Transverse colon (tissue), 4 donors: ENCODE measurements at places on chromosomes 2 and 18.

DNA sequence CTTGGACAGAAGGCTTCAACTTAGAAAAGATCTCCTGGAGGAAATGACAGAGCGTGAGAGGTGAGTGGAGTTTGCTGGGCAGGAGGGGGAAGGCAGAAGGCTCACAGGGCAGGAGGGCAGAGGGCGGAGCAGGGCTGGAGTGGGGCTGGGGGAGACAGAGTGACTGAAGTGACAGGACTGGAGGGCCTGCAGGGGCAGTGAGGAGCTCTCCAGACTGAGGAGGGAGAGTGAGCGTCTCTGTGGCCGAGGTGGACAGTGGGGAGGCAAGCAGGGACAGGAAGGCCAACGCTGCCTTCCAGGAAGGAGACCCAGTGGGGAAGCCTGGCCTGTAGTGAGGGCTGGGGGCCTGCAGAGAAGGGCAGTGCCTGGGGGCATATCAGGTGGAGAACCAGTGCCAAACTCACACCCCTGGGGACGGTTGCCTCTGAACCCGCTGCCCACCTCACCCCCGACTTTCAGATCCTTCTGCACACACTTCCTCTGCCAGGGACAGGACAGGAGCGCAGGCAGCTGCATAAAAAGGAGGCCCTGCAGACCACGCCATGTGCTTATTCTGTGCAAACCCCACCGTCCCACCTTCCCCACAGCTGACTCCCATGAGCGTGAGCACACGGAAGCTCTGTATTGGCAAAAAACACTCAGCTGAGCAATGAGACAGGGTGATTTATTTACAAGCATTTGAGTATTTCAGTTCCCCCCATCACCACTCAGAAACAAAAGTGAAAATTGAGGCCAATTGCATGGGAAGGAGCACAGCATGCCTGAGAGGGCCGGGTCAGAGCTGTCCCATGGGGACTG lies 244.3 kb downstream of the FAM210A start:
- no peak overlapping the region for H3K27ac ChIP-seq
- H3K36me3 ChIP-seq: no peaks in the 10 kb centered on the region

DNA sequence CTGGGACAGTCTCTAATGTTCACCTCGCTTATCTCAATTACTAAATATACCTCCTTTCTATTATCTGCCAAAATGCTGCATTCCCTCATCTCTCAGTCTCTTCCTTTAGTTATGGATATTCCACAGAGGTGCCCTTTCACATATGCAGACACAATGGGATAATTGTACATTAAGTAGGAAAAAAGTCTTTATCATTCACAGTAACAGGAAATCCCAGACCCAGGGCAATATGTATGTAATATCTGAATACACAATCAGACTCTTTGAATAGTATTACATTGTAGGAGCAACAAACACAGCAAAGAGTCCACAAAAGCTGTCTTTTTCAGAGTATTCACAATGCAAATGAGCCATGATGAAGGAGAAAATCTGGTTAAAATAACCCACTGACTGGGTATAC lies 1399.0 kb upstream of the ZEB2 start:
- peak overlapping the region; percentile 21 for H3K27ac ChIP-seq
- H3K36me3 ChIP-seq: no peaks in the 10 kb centered on the region
- DNase-seq: no peak
- no peaks in the 10 kb centered on the region for H3K4me1 ChIP-seq
- no peaks in the 10 kb centered on the region for H3K27me3 ChIP-seq

GRCh38 chr18:73782405-73782804 lies 365.2 kb downstream of the FBXO15 start:
- H3K4me1 ChIP-seq: no peaks in the 10 kb centered on the region
- no peak for DNase-seq
- H3K4me3 ChIP-seq: no peak overlapping the region
- H3K27ac ChIP-seq: no peak overlapping the region
- no peaks in the 10 kb centered on the region for H3K36me3 ChIP-seq
- no peaks in the 10 kb centered on the region for H3K27me3 ChIP-seq

- no peaks in the 10 kb centered on the region for H3K4me1 ChIP-seq
- no peak for DNase-seq
- H3K4me3 ChIP-seq: no peak overlapping the region
- no peak overlapping the region for H3K27ac ChIP-seq
- no peaks in the 10 kb centered on the region for H3K27me3 ChIP-seq
- no peaks in the 10 kb centered on the region for H3K36me3 ChIP-seq
Measured at GRCh38 chr2:204913854-204914464, 368.7 kb downstream of the PARD3B start.

DNA sequence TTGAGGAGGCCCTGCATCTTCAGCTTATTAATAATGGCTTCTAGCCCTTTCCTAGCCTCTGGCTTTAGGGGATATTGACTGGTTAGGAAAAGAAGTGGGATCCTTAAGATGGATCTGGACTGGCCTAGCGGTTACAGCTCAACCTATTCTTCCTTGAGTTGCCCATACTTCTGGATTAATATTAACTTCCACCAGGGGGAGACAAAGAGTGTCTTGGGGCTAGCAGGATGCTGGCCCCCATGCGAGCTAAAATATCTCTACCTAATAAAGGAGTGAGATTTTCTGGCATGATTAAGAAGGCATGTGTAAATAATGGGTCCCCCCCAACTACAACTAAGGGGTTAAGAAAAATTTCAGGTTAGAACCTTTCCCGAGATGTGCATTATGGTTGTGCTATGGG lies 23.2 kb upstream of the PLA2R1 start:
- no peaks in the 10 kb centered on the region for H3K36me3 ChIP-seq
- DNase-seq: no peak
- no peak overlapping the region for H3K4me3 ChIP-seq
- H3K27me3 ChIP-seq: no peaks in the 10 kb centered on the region

DNA sequence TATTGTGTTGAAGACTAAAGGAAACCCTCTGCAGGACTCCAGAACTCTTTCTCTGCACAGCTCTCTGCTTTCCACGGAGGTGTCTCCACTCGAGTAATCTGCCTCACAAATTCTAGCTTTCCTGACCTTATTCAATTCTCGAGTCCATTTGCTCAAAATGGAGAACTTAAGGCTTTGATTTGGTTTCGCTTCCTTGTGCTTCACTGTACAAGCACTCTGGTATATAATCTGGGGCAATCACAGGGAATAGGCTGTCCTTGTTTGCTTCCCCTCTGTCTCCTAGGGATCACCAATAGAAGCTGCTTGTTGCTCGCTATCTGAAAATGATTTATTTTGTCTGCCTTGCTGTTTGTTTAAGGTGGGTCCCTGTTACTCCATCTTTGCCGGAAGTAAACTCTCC lies 129.1 kb upstream of the DOCK10 start:
- no peak overlapping the region for H3K27ac ChIP-seq
- no peaks in the 10 kb centered on the region for H3K36me3 ChIP-seq
- no peaks in the 10 kb centered on the region for H3K4me1 ChIP-seq
- no peak overlapping the region for H3K4me3 ChIP-seq

DNA sequence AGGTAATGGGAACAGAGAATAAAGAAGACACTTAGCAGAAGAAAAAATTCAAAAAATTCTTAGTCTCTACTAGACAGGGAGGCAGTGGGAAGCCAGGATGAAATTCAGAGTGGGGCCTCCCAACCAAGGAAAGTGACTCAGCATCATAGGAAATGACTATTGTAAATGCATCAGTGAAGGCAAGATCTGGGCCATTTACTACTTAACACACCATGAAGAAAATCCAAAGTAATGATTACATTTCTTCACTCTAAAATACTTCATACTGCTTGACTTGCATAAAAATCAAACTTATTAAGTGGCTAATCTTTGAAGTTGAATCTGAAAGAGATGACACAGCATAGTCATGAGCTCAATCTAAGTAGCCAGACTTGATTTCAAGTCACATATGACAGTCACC lies 405.8 kb upstream of the SLC39A10 start:
- no peaks in the 10 kb centered on the region for H3K4me1 ChIP-seq
- no peaks in the 10 kb centered on the region for H3K36me3 ChIP-seq
- no peak overlapping the region for H3K4me3 ChIP-seq
- DNase-seq: no peak

DNA sequence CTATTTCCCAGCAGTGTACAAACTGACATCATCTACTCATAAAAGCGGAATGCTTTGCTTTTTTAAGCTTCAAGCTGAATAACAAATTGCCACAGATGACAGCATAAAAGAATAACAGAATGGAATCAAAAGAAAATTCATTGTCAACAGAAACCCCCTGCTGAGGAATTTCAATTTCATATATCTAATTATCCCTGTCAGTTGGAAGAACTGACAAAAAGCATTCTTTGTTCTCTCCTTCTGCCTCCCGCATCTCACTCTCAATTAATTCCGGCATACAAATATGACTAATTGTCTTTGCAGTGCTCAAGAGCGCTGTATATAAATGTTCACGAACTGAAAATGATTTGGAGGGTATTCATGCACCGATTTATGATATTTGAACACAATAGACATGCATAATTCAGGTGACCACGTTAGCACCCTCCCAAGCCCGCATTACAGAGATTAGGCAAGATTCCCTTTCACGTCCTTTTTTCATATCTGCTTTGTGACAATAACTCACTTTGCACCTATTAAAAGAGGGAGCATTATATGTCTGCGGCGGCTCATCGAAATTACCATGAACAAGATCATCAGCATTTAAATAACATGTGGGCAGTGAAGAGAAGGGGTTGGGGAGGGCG lies 277.7 kb upstream of the SALL3 start:
- no peak for DNase-seq
- H3K27ac ChIP-seq: no peak overlapping the region
- H3K36me3 ChIP-seq: no peaks in the 10 kb centered on the region
- peaks cover 3% of the 10 kb centered on the region for H3K27me3 ChIP-seq

DNA sequence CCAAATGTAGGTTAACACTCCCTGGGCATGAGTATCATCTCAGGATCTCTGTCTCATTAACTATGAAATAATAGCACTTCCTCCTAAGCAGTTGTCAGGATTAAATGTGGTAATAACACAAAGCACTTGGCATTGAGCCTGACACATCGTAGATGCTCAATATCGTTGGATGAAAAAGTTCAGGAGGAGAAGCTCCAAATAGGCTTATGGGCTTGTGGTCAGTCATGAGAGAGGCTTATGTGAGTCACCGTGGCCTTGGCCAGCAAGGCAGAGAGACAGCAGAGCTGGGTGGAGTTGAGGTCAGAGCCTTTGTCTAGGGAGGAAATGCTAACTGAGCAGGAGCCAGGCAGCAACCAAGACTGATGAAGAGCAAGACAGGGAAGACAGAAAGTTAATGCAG lies 68.3 kb upstream of the PPM1B start:
- no peak overlapping the region for H3K4me3 ChIP-seq
- peak; percentile 40 for DNase-seq
- no peaks in the 10 kb centered on the region for H3K36me3 ChIP-seq

GRCh38 chr2:224360801-224361251 lies 41.1 kb downstream of the FAM124B start:
- no peak overlapping the region for H3K27ac ChIP-seq
- no peaks in the 10 kb centered on the region for H3K27me3 ChIP-seq
- H3K4me3 ChIP-seq: no peak overlapping the region
- no peaks in the 10 kb centered on the region for H3K36me3 ChIP-seq
- no peak for DNase-seq

DNA sequence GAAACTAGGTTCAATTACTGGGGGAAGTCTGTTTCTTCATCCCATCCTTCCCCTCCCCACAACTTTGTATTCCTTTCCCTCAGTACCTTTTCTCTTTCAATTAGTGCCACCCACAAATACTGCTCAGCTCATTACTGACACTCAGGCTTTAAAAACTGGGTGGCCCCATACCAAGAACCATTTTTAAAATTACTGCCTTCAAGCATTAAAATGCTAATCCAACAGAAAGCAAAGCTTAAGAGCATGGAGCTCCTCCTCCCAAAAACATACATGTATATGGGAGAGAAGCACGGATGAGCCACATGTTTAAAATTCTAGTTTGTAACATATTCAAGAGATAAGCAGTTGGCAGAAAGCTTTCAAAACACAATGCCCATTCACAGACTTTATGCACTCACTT lies 44.0 kb downstream of the IRS1 start:
- H3K27ac ChIP-seq: peak overlapping the region; percentile 56
- H3K4me1 ChIP-seq: peaks cover 3% of the 10 kb centered on the region
- H3K4me3 ChIP-seq: no peak overlapping the region
- no peaks in the 10 kb centered on the region for H3K36me3 ChIP-seq
- no peak for DNase-seq
- H3K27me3 ChIP-seq: no peaks in the 10 kb centered on the region

DNA sequence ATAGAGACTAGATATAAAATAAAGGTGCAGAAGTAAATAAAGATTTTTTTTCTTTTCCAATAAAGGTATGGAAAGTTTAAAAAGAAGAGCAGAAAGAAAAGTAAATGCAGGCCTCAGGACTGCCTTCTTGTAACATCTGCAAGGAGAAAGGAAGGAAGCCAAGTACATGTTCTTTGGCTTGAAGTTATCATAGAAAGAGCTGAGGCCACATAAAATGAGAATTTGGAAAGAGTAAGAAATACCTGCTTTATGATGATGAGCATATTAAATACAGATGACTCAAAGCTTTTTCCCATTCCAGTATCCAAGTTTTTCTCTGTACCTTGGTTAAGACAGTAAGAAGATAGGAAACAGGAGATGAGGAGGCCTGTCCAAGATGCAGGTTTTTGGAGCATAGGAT lies 25.3 kb upstream of the UBE2E3 start:
- DNase-seq: no peak
- H3K27me3 ChIP-seq: no peaks in the 10 kb centered on the region
- no peak overlapping the region for H3K4me3 ChIP-seq
- no peaks in the 10 kb centered on the region for H3K4me1 ChIP-seq
- no peak overlapping the region for H3K27ac ChIP-seq
- H3K36me3 ChIP-seq: no peaks in the 10 kb centered on the region

DNA sequence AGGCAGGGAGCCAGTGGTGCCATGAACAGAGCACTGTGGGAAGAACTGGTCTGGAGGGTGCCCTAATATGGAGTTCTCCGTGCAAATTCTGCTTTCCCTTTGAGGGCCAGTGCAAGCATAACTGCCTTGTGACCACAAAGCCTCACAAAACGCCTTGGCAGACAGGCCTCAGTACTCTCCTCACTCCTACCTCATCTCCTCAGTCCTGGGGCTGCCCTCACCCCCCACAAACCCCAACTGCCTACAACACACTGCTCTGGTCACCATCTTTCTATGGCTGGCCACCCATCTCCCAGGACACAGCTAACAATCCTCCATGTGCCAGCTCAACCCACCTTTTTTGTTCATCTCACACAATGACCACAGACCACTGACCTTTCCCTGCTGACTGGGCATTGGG lies 8.9 kb downstream of the COX5B start:
- no peak for DNase-seq
- H3K4me1 ChIP-seq: peaks cover under 1% of the 10 kb centered on the region
- H3K36me3 ChIP-seq: no peaks in the 10 kb centered on the region
- no peak overlapping the region for H3K27ac ChIP-seq

DNA sequence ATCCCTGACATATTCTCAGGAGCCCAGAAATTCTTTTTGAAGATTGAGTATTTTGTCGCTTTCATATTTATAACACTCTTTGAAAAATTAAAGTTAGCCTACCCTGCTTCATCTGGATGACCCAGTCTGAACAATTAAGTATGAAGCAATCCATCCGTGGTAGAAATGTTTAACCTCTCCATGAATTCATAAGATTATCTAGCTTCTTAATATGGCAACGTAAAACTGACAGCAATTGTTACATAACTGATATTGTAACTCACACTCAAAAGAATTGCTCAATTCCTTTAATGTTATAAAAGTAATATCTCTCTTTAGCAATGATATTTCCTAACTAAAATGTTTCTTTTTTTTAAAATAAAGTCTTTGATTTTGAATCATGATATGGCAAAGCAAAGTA lies 7.2 kb upstream of the ABCA12 start:
- H3K36me3 ChIP-seq: no peaks in the 10 kb centered on the region
- H3K4me3 ChIP-seq: no peak overlapping the region
- H3K4me1 ChIP-seq: no peaks in the 10 kb centered on the region
- no peak for DNase-seq
- H3K27ac ChIP-seq: no peak overlapping the region
- no peaks in the 10 kb centered on the region for H3K27me3 ChIP-seq

GRCh38 chr2:240434728-240435456 lies 571 bp upstream of the GPC1 start:
- H3K27ac ChIP-seq: peak overlapping the region; percentile 93
- H3K27me3 ChIP-seq: peaks cover 22% of the 10 kb centered on the region
- peak overlapping the region; percentile 86 for H3K4me3 ChIP-seq
- no peaks in the 10 kb centered on the region for H3K36me3 ChIP-seq
- peaks cover 20% of the 10 kb centered on the region for H3K4me1 ChIP-seq
